ENCODE measurements at places on chromosomes 4 and X.

- no peak overlapping the region for H3K27ac ChIP-seq
- no peaks in the 10 kb centered on the region for H3K27me3 ChIP-seq
- no peaks in the 10 kb centered on the region for H3K4me1 ChIP-seq
Observed at GRCh38 chrX:136353526-136354093, 52.8 kb downstream of the ADGRG4 start.

DNA sequence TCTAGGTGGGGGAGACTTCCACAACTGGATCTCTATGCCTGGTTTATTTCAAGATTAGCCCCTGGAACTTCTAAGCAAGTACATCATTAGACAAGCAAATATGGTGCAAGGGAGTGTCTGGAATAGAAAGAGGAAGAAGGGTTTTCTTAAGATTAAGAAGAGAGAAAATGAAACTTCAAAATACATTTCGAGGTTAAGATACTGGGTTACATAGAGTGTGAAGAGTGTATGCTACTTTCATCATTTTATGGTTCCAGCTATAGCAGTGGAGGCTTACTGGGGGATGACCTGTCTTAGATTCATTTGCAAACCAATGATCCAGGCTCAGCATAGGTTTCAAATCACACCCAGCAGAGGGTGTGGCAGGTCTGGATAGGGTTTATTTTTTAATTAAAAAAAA is 144.4 kb upstream of the GATB start:
- H3K27me3 ChIP-seq = no peaks in the 10 kb centered on the region
- no peaks in the 10 kb centered on the region for H3K4me1 ChIP-seq
- no peak for DNase-seq
- no peak overlapping the region for H3K27ac ChIP-seq
- H3K36me3 ChIP-seq = no peaks in the 10 kb centered on the region

DNA sequence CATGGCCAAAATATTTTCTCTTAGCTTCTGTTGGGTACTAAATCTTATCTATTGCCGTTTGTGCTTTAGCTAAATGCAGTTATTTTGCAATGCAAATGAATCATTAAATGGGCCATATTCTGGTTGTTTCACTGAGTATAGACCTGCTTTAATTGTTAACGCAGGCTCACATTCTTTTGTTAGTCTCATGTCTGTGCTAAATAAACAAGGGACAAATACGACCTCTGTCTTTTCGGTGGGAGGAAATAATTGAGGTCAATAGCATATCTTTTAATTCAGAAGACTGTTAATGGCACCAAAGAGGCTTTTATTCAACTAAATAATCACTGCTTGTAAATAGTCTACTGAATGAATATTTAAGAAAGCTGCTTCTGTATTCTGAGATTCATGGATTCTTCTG is 76.9 kb downstream of the DIAPH2 start:
- H3K27me3 ChIP-seq = no peaks in the 10 kb centered on the region
- DNase-seq = no peak
- H3K4me3 ChIP-seq = no peak overlapping the region
- H3K36me3 ChIP-seq = no peaks in the 10 kb centered on the region
- no peaks in the 10 kb centered on the region for H3K4me1 ChIP-seq
- H3K27ac ChIP-seq = no peak overlapping the region

- H3K4me1 ChIP-seq = no peaks in the 10 kb centered on the region
- no peaks in the 10 kb centered on the region for H3K27me3 ChIP-seq
- no peak overlapping the region for H3K4me3 ChIP-seq
- no peaks in the 10 kb centered on the region for H3K36me3 ChIP-seq
- DNase-seq = no peak
- no peak overlapping the region for H3K27ac ChIP-seq
Observed at GRCh38 chrX:120236687-120237479, 13.7 kb upstream of the ZBTB33 start.
